ENCODE measurements at places on chromosomes 13 and 19.

DNA sequence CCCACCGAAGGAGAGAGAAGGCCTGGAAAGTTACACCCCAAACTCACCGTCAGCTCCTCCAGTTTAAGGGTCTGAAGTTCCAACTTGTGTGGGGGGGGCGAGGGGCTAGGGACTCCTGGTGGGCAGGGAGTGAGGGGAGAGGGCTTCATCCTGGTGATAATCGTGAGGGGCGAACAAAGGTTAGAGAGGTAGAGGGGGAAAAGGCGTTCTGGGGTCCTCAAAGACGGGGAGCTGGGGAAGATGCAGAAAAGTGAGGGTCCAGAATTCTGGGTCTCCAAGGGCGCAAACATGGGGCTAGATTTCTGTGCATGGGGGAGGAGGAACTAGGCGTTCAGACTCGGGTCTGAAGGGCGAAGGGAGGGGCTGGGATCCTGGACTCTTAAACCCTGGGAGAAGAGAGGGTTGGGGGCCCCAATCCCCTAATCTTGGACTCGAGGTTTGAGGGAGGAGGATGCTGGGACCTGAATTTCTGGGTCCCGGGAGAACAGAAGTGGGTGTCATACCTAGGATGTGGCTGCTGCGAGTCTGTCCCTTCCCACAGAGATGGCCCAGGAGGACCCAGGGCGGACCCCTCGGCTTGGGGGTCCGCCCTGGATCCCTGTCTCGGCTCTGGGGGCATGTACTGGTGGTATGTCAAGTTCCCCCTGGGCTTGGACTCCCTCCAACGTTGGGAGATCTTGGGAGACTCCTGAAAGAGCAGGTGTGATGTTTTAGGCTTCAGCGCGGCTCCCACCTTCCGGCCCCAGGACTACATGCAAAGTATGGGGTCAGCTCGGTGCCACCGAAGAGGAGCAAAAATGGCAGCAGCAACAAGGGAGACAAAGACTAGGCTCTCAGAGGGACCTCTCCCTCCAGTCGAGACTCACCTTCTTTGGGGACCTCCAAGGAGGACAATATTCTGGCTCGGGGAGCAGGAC is 4.5 kb downstream of the MAMSTR start:
- DNase-seq = no peak

DNA sequence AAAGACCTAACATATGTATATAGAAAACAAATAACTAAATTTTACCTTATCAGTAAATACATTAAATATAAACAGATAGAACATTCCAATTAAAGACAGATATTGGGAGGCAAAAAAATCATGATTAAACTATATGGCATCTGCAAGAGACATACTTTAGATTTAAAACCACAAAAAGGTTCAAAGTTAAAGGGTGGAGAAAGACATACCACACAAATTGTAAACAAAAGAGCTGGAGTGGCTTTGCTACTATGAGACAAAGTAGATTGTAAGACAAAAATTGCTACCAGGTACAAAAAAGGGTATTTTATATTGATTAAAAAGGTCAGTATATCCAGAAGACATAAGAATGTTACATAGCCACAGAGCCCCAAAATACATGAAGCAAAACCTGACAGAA is 200.2 kb downstream of the KCNRG start:
- no peak for DNase-seq
- peaks cover 12% of the 10 kb centered on the region for H3K4me1 ChIP-seq
- no peak overlapping the region for H3K27ac ChIP-seq
- no peak overlapping the region for H3K4me3 ChIP-seq

GRCh38 chr13:20160306-20161274 is at the start of gene GJA3:
Gene GJA3 (minus strand): TSS chr13:20161052. CDS start chr13:20143288, 17,764 bp downstream.
- H3K27me3 ChIP-seq = peaks cover 40% of the 10 kb centered on the region
- peak within 1 kb of the TSS; percentile 79 for H3K4me3 ChIP-seq
- no peaks in the 10 kb centered on the region for H3K36me3 ChIP-seq
- peak; percentile 57 for DNase-seq

GRCh38 chr13:50955798-50956197 is 46.2 kb downstream of the RNASEH2B start:
- H3K4me3 ChIP-seq = no peak overlapping the region
- H3K27me3 ChIP-seq = no peaks in the 10 kb centered on the region
- no peak overlapping the region for H3K27ac ChIP-seq
- H3K4me1 ChIP-seq = no peaks in the 10 kb centered on the region

GRCh38 chr19:41123716-41124294 is 9.6 kb downstream of the CYP2F1 start:
- DNase-seq = no peak
- H3K27me3 ChIP-seq = no peaks in the 10 kb centered on the region
- H3K36me3 ChIP-seq = no peaks in the 10 kb centered on the region
- no peak overlapping the region for H3K27ac ChIP-seq

GRCh38 chr13:114054264-114054663 is 78.2 kb downstream of the RASA3 start:
- no peak overlapping the region for H3K4me3 ChIP-seq
- DNase-seq = no peak
- no peaks in the 10 kb centered on the region for H3K27me3 ChIP-seq
- peaks cover 60% of the 10 kb centered on the region for H3K4me1 ChIP-seq

GRCh38 chr13:42991898-42992763 is at the start of gene EPSTI1:
Gene EPSTI1 (minus strand): TSS chr13:42992241. CDS start chr13:42992165, 76 bp downstream.
- peak within 1 kb of the TSS; percentile 88 for H3K4me3 ChIP-seq
- H3K27ac ChIP-seq = peak within 1 kb of the TSS; percentile 98
- peak; percentile 72 for DNase-seq

GRCh38 chr19:29328586-29328985 is 115.6 kb upstream of the UQCRFS1 start:
- H3K27ac ChIP-seq = no peak overlapping the region
- DNase-seq = no peak
- no peak overlapping the region for H3K4me3 ChIP-seq

Measured in activated naive CD8-positive, alpha-beta T cell treated with anti-CD3 and anti-CD28 coated beads, Interleukin-2, amount 50 U/mL, for 24 hours (primary cell).